ENCODE measurements at places on chromosomes 3 and 15.

DNA sequence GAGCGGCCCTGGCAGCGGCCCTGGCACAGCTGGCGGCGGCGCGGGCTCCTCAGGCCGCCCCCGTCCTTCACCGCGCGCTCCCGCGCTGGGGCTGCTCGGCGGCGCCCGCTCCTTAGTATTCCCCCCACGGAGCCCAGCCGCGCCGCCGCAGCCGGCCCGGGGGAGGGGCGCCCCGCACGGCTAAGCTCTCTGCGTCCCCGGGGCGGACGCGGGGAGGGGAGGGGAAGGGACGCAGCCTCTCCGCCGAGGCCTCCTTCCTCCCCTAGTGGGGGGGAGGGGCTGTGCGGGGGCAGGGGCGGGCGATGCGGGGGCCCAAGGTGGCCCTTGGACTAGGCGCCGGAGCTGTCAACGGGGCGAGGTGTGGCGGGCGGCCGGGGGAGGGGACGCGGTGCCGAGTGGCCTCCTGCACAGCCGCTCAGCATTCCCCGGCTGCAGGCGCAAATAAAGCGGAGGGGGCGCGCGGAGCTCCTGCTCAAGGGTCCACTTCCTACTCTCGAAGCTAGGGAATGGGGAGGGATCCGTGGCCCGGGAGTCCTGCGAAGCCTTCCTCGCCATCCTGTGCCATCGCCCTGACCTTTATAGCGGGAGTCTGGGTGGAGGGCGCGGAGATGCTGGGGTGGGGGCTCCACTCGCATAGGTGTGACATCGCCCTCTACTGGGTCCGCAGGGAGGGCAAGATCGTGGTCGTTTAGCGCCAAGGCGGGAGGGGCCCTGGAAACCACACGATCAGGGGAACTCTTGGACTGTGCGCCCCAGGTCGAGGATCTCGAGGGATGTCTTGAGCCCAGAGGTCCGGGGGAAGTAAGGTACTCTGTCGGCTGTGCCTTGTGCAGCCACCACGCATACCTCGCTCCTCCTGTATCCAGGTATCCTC is 22.2 kb downstream of the EPHB3 start:
- peak; percentile 29 for DNase-seq

DNA sequence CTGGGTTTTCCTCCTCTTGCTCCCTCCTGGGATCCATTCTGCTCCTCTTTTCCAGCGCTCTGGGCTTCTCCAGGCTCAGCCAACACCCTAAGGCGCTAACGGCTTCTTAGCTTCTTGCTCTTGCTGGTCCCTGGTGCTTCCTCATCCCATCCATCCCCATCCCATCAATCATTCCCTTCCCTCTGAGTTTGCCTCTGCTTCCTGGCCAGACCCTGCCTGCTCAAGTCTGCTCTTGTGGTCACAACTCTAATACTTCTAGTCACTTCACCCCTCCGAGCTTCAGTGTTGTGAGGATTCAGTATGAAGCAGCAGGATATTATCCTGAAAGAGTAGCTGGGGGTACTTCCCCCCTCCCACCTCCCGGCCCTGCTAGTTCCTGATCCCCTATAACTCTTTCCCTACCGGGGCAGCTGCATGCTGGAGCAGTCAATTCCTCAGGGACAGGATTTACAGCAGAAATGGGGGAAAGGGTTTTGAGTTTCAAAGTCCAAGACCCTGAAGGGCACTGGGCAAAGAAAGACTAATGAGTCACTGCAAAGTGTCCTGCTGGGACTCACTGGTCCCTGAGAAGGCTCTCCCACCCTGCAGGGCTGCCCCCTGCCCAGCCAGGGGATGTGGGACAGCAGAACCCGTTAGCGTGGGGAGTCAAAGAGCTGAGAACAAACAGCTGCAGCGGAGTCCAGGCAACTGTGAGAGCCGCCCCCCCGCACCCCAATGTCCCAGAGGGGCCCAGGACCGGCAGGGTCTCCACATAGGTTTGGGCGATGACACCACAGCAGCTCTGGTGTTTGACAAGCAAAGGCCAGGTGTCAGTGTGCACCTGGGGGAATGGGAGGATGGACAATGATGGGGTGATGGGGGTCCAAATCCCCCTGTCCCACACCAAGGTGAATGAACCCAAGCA is 2.3 kb upstream of the SYNM start:
- DNase-seq, result no peak

- peak; percentile 40 for DNase-seq
Measured at GRCh38 chr15:74906067-74906449, 593 bp downstream of the FAM219B start.

- DNase-seq, result peak; percentile 89
Measured at GRCh38 chr15:75042730-75043508, 19.5 kb downstream of the PPCDC start.

- DNase-seq, result no peak
Measured at GRCh38 chr3:71305231-71306206, 278.0 kb downstream of the FOXP1 start.

- DNase-seq, result no peak
Measured at GRCh38 chr3:38129058-38129457, 7.9 kb downstream of the ACAA1 start.

DNA sequence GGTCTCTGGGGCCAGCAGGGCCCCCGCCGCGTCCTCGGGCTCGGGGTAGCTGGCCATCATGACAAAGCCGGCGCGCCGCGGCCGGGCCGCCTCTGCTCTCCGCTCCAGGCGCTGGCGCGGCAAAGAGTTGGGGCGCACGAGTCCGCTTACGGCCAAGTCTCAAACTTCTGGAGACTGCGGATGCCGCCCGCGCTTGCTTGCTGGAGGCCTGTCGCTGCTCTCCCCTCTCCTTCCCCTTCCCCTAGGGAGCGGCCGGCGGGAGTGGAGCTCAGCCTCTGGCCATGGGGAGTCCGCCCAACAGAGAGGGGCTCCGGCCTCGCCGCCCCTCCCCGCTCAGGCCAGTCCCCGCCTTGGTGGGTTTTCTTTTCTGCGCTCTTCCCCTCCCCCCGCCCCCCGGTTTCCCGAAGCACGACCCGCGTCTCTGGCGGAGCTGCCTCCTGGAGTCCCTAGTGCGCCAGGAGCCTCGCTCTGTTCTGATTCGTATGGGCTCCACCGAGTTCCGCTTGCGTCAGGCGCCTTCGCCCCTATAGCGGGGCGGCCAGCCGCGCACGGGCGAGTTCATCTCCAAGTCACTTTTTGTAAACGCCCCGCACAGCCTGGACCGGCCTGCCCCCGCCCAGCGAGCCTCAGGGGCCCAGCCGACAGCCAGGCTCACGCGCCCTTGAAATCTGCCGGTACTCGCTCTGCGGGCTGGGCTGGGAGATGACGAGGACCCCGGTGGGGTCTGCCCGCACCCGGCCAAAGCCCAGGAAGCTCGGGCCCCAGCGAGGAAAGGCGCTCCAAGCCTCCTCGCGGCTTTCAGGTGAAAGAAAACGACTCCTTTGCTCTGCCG is at the start of the genes FOXL2 and FOXL2NB:
FOXL2 (minus strand) TSS at position 475 of the 832 bp plus-strand sequence; CDS start at position 60, 415 bp downstream.
FOXL2NB (plus strand) TSS at position 555 of the 832 bp plus-strand sequence; CDS start at position 703, 148 bp downstream.
- DNase-seq, result peak; percentile 69

- no peak for DNase-seq
Measured at GRCh38 chr3:171690281-171690680, 120.0 kb downstream of the PLD1 start.

DNA sequence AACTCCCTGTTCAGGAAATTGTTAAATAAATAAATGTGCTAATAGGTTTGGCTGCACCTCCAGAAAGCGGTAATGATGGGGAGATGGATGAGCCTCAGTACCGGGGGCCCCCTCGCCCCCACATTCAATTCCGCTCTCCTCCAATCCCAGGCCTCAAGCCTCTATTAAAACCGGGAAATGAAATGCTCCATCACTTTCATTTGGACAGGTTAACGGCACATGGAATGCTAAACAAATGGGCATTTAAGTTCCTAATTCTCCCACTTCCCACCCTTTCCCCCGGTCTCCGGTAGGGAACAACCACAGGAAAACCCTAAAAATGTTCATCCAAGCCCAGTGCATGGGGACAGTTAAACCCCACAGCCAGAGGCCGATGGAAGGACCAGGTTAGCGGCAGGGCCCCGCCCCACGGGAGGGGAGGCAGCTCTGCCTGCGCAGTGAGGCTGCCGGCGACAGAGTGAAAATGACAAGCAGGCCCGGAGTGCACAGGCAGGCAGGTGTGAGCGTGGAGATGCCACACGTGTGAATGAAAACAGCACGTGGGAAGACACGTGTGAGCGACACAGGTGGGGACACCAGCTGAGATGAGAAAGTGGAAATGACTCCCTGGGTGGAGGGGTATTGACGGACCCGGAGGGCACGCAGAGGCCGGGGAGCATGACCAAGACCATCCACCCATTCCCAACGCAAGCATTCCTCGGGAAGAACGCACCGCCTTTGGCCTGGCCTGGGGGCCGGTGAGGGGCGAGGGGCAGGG is 28.1 kb downstream of the RNU5B-1 start:
- DNase-seq, result no peak

DNA sequence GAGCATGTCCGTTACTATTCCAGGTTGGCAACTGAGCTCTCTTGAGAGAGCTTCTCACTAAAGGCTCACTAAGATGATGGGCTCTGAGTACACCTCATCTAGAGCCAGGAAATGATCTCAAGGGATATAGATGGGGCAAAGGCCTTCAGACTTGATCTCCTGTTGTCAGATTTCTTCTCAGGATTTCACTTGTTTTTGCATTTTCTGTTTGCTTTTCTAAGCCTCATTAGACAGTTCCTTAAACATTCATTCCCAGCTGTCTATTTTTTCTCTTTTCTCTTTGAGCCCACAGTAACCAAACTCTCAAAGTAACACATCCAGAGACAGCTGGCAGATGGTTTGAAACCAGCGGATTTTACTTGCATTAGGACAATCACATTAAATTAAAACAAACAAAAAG is 28.4 kb upstream of the ARL8B start:
- no peak for DNase-seq

DNA sequence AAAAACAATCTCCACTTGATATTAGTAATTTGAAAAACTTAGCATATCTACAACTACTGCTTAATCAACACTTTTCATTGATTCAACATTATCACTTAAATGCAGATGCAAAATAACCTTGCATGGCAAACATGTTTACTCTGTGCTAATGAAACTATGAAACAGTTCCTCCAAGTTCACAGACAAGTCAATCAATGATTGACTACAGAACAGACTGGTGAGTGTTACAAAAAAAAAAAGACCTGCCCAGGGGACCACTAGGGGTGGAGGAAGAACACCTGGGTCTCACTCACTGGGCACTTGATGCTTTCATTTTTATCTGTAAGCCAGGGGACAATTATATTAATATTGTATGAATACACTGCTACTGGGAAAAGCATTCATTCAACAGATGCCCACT is 4.3 kb upstream of the NR2C2 start:
- DNase-seq, result no peak

- DNase-seq, result no peak
Measured at GRCh38 chr3:48107227-48107626, 81.0 kb downstream of the CDC25A start.

DNA sequence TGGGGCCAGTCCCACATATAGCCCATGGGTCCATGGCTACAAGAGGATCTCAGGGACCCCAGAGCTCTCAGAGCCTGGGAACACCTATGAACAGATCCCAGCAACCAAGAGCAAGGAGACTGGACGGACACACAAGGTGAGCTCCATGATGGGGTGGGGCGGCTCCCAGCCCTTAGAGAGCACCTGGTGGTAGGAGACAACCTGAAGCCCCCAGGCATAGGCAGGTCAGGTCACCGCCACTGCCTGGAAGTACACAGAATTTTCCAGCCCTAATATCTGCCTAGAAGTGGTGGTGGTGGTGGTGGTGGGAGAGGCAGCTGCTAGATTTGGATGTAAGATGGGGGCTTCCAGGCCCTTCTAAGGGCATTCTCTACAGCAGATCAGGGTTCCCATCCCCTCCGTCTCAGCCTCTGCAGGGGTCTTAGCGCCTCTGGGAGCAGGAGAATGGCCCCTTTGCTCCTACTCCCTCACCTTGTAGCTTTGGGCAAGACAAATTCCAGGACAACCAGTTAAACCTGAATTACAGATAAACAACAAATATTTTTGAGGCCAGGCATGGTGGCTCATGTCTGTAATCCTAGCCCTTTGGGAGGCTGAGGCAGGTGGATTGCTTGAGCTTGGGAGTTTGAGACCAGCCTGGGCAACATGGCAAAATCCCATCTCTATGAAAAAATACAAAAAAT is 9.2 kb downstream of the SH2D7 start:
- DNase-seq, result peak; percentile 95

- DNase-seq, result no peak
Measured at GRCh38 chr15:70382009-70382749, 284.5 kb upstream of the TLE3 start.

DNA sequence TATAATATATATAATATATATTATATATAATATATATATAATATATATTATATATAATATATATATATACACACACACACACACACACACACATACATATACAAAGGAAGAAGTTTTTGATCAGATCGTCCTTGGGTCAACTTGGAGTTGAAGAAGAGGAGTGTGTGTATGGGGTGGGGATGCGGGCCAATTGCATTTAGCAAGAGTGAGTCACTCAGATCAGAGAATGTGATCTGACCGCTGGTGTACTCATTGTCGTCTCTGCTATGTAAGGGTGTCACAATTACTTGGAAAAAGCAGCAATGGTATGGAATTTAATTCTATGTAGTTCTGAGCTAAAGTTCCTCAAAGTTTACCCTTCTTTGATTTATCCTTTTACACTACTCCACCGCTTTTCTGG is 4.6 kb upstream of the VGLL3 start:
- DNase-seq, result peak; percentile 95

DNA sequence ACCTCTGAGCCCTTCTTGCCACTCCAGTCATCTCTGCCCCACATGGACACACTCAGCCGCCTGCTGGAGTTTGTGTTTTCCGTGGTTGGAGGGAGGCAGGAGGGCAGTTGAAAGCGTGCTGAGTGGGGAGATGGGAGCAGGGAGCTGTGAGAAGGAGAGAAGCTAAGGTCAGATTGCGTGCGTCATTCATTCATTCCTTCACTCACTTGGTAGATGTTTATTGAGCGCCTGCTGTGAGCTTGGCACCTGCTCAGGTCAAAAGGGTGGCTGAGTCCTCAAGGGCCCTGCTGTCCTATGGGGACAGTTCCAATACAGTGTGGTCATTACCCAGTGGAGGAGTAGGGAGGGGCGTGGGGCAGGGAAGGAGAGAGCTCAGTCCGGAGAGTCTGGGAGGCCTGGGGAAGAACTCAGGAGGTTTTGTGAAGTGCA is 23.5 kb downstream of the LIMD1 start:
- DNase-seq, result no peak

DNA sequence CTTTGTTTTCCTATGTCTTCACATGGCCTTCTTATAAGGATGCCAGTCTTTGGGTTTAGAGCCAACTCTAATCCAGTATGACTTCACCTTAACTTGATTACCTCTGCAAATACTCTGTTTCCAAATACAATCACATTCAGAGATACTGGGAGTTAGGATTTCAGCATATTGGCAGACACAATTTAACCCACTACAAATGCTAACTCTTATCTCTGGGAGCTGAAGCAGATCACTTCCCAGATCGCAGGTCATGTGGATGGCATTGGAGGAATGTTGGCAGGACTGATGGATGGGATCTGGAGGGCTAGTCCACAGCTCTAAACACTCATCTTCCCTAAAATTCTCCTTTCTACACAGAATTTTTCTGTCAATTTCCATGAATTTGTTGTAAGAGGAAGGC is 46.2 kb upstream of the ADGRG7 start:
- DNase-seq, result no peak
